DMS79 (cell line): ENCODE measurements at places on chromosomes 1 and 21.

- no peak for DNase-seq
These were observed 310.2 kb downstream of the NTNG1 start for GRCh38 chr1:107450899-107451664.

DNA sequence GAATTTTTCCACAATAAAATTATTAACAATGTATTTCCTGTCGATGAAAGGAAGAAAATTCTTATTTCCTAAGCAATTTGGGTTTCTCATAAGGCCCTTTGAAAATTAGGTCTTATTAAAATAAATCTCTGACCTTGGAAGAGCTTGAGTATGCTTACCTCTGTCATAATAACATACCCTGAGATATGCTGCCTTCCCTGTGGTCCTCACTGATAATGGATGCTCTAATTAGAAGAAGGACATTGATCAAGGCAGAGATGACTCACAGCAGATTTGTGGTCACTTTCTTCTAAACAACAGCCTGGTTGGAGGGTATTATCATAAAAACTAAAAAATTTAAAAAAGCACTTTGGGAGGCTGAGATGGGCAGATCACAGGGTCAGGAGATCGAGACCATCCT, 217.8 kb downstream of the GRIK1 start:
- DNase-seq = no peak

DNA sequence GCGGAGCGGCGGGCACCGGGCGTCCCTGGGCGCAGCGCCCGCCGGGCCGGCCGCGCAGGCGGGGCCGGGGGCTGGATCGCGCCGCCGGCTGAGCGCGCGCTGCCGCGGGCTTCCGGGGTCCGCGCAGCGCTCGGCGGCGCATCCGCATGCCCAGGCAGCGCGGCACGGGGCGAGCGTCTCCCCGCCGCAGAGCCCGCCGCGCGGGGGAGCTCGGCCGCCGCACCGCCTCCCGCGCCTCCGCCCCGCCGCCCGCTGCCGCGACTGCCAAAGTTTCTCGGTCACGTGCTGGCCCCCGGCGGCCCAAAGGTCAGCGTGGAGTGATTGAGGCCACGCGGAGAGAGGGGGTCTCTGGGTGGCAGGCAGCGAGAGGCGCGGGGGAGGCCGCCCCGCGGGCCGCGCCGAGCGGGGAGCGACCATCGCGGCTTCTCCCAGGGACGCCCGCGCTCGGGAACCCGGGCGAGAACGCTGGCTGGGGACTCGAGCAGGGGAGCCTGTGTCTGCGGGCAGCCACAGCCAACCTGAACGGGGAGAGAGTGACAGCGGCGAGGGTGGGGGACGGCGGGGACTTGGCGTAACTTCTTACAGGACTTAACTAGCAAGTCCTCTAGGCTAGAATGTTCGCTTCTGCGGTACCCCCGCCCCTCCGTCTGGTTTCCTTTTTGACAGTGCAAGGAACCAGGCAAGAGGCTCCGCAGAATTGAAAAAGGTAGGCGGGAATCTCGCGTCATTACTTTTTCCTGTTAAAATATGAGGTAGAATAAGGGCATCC, at the start of gene ILDR2:
TSS of gene ILDR2 (minus strand) at position 180 of the 769 bp plus-strand sequence. CDS start 272 bp downstream, outside the sequence.
- DNase-seq = no peak

DNA sequence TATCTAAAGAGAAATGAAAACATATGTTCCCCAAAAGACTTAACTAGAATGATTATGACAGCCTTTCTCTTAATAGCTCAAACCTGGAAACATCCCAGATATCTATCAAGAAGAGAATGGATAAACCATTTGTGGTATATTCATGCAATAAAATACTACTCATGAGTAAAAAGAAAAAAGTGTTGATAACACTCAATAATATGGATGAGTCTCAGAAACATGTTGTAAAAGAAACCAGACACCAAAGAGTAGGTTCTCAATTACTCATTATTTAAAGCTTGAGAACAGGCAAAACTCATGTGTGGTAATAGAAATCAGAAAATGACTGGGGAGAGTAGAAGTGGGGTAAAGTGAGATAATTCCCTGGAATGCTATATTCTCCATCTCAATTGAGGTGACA, 154.1 kb downstream of the PHTF1 start:
- no peak for DNase-seq

GRCh38 chr1:210373878-210374599, 45.3 kb downstream of the HHAT start:
- DNase-seq = no peak

- peak; percentile 97 for DNase-seq
These were observed 20.8 kb upstream of the C1orf159 start for GRCh38 chr1:1136547-1137230.

GRCh38 chr1:166079276-166079675, 87.5 kb downstream of the FAM78B start:
- no peak for DNase-seq

DNA sequence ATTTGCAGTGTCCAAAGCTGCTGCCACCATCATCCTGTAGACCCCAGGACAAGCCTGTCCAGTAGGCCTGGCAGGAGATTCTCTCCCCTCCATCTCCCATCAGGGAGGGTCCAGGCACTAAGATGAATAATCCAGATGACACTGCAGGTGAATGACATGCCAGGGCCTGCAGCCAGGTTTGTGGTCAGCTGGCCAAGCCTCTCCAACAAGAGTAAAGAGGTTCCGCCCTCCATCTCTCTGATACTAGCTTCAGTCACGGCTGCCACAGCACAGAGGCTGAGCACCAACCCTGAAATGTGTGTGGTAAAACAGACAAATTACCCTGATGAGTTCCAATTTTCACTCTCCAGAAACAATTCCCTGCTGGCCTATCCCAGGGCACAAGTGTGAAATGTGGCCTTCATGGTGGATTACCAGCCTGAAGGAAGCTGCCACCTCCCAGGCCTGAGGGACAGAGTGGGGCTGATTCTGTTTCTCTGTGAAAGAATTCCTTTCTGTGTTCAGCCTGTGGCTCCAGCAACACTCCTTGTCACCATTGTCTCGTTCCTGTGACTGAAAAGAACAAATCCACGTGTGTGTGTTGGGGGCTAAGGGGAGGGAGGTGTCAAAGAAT, 19.9 kb upstream of the LHX4 start:
- no peak for DNase-seq

DNA sequence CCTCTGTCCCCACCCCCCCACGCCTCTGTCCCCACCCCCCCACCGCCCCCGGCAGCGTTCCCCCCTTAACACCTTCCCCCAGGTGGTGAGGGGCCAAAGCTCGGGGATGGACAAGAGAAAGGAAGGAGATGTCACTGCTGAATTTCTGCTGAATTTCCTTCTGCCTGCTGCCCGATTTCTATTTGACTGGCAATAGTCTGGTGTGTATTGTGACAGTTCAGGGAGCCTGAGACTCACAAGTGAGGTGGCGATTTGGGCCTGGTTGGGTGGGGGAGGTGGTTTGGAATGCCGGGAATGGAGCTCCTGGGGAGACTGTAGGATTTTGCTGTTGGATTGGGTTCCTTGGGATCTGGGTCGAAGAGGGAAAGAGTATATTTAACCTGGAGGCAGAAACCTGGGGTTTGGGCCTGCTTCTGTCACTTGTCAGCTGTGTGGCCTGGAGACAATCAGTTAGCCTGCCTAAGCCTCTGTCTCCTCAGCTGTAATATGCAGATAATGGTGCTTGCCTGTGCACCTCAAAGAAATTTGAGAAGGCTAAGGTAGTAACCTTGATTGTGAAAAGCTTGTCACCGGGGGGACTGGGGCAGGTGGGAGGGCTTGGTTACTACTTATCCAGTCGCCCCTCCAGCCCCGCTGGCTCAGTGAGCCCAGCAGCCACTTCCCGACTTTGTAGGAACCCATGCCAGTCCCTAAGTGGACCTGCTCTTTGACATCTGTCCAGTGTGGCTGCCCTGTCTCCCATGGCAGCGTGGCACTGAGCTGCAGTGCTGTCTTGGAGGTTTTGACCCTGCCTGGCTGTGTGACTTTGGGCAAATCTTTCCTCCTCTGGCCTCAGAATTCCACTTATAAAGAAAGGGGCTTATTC, 7.7 kb upstream of the LMNA start:
- DNase-seq = no peak

DNA sequence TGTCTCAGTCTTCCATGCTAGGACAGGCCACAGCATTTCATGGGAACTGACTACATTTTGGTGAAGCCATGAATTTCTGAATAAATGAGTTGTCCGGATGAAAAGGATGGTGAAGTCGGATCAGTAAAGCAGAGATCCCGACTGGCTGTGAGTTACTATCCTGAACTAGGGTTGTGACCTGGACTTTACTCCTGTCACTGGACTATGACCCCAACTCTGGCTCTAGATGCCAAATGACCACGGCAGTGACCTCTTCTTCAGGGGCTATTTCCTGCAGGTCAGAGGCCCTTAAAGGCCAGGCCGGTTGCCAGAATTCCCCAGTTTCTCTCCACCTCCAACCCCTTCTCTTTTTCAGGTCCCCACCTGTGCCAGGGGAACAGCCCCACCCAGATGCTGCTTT, 1.7 kb upstream of the NECTIN4 start:
- no peak for DNase-seq

DNA sequence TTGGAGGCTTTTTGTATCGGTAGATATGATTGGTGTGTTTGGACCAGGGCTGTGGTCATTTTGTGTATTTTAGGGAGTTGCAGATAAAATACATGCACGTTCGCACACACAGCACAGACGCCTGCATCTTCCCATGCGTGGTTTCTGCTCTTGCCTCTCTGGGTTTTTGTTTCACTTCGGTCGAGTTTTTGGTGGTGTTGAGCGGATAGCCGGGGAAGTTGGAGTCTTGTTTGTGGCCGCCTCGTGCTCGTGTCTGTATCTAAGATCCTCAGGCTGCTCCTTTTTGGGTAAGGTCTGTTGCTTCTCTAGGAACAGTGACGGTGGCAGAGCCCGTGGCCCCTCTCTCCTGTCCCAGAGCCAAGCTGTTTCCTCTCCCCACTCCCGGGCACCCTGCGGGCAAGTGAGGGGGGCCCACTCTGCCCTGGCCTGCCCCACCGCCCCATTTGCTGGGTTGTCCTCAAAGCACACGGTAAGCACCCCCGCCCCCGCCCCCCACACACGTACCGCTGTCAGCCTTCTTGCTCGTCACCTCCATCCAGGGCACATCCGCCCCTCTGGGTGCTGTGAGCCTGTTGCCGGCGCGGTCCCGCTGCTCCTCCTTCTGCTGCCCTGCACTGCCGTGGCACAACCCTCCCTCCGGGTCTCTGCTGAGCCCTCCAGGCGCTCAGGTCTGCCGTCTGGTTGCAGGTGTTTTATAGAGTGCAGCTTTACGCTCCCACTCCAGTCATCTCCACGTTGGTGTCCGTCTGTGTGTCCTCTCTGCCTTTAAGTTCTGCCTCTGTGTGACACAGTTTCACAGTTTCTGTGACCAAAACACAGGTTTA, 51.9 kb downstream of the AGPAT3 start:
- no peak for DNase-seq

DNA sequence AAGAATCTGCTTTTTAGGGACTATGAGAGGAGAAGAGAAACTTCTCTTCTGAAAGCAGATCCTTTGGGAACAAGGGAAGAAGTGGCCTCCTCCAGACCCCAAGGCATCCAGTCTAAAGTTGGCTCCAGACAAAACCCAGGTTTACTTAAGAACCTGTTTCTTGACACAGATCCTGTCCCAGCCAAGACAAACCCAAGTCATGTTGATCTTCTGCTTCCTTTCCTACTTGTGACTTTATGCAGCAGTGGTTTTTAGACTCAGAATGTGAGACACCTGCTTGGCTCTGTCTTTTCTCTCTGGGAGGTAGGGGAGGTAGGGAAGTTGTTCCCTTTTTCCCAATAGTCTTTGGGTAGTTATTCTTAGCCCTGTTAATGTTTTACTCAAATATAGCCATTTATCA, 38.3 kb downstream of the ELAPOR1 start:
- DNase-seq = no peak

GRCh38 chr21:25461725-25462124, 145.6 kb downstream of the MRPL39 start:
- no peak for DNase-seq

- DNase-seq = no peak
These were observed 9.5 kb downstream of the NOL9 start for GRCh38 chr1:6544831-6545230.

DNA sequence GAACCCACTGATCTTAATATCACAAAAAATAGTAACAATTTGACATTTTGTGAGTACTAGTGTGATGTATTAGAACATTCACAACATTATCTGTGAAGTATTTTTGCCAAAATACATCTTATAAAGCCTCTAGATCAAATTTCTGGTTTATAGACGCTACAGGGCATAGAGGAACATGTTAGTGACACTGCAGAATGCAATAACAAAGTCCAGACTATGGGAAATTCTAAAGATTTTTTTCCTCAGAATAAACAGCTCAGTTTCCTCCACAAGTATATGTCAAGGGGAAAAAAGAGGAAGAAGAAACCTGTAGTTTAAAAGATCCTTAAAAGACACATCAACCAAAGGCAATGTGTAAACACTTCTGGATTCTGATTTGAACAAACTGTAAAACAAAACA, 26.4 kb upstream of the MROH9 start:
- DNase-seq = no peak

DNA sequence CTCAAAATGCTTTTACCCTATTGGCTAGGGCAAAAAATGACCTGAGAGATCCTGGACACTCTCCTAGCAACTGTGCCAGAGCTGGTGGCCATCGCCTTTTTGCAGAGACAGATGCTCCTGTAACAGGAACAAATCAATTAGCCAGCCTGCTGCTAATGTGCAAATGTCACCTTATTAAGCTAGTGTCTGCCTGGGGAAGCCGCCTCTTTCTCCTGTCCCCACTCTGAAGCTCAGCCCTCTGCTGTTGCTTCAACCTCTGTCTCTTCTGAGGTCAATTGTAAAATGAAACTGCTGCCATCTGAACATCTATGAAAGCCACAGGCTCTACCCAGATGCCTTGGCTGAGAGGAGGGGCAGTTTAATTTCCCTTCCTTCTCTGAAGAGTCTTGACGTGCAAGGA, 85.5 kb upstream of the CACNA1E start:
- no peak for DNase-seq

DNA sequence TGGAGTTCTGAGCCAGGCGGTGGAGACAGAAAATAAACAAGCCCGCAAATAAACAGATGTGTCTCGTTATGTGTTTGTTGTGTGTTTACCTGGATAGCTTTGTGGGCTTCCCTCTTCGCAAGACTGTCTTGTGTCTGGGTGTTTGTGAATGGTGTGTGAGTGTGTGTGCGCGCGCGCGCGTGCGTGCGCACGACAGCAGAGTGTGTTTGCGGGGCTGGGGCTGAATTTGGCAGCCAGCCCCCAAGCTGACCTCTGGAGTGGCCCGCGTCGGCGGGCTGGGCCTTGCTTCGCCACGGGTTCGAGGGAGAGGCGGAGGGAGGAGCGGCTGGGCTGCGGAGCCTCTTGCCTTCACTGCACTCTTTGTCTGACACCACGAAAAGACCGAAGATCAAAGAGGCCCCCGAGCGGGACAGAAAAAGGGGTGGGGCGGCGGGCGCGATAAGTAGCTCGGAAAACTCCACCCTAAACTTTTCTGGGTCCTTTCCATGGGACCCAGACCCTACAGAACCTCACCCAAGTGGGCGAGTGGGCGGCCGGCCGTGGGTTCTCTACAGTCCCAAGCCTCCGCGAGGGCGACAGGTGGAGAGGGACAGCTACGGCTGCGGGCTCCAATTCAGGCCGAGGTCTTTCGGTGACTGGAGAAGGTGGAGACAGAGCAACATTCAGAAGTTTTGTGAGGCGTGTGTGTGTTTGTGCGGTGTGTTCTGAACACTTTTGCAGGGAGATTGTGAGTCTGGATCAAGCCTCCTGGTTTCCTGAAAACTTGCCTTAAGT, 14.5 kb downstream of the PAX7 start:
- DNase-seq = no peak

- DNase-seq = no peak
These were observed 98.3 kb downstream of the ACTL8 start for GRCh38 chr1:17853241-17853935.
